Peyer's patch (tissue), 4 donors: ENCODE measurements at places on chromosomes 12 and 14.
A peak's percentile ranks its signal among the peaks of the same experiment; 100 is the strongest.

DNA sequence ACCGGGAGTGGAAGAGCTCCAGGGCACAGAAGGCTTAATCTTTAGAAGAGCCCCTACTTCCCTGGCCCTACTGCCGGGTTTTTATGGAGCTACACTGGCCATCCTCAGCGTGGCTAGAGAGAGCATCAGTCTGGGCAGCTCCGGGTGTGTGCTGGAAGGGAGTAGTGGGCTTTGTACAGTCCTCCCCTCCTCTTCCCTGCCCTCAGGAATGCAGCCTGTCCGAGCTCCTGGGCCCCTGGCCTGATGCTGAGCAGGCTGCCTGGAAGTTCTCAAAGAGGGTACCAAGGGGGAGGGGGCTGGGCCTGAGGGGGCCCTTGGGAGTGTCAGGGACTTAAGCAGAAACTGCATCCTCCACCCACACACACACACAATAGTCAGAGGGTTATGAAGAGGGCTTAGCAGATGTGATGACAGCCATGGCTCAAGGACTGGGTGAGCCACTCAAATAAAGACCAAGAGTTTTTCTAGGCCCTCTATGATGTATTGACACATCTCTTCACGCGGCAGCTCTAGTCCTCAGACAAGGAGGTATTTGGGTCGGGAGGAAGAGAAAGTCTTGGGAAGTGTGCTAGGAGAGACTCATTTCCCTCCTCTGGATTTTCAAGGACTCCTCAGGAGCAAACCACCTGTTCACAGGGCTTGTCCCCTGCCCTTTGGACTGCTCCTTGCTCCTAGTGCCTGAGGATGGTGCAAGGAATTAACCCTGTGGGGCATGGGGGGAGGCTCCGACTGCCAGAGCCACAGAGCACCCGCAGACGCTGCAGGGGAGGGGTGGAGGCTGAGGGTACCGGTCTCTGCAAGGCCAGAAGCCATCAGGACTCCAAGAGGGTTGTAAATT lies 16.5 kb upstream of the FIGNL2 start:
- no peak for DNase-seq

DNA sequence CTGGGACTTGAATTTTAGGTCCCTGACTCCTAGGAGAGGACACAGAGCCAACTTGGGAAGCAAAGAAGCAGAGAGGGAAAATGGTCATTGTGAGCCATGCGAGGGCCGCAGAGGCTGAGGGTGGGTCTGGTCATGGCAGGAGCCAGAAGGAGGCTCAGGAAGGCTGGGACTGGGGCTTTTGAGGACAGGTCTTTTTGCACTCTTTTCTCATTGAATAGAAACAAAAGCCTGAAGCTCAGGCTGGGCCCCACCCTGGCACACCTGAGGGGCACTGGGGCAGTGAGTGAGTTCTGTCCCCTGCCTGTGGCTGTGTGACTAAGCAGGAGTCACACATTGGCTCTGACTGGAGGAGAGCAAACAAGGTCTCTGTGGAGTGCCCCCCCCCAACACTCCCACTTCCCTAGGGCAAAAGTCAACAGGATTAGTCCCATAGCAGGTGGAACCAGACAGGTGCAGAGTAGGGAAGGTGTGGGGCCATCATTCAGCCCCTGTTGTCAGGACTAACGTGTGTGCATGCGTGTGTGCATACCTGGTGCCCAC lies 2.8 kb downstream of the KRT7 start:
- no peak for DNase-seq

DNA sequence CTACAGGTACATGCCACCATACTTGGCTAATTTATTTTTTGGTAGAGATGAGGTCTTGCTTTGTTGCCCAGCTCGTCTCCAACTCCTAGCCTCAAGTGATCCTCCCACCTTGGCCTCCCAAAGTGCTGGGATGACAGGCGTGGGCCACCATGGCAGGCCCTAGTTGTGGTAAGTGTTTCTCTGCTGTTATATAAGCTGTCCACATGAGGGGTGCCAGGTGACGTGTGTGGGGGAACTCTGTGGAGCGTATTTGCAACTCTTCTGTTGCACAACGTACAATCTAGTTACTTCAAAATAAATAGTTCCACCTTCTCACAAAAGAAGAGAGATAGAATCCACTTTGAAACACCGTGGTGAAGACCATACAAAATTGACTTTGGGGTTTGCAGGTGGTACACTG lies 125.1 kb downstream of the NCOR2 start:
- DNase-seq = no peak

- DNase-seq = peak; percentile 52
Measured at GRCh38 chr12:104604070-104604994, 147.6 kb downstream of the CHST11 start.

DNA sequence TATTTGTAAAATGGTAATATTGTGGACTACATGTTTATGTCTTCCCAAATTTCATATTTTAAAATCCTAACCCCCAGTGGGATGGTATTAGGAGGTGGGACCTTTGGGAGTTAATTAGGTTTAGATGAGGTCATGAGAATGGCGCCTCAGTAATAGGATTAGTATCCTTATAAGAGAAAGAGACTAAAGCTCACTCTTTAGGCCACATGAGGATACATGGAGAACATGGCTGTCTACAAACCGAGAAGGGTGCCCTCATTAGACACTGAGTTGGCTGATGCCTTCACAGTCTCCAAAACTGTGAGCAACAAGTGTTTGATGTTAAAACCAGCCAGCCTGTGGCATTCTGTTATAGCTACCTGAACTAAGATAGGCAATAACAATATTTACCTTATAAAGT lies 58.3 kb upstream of the OTOGL start:
- DNase-seq = no peak

- no peak for DNase-seq
Measured at GRCh38 chr12:64269161-64269560, 47.1 kb upstream of the KICS2 start.

DNA sequence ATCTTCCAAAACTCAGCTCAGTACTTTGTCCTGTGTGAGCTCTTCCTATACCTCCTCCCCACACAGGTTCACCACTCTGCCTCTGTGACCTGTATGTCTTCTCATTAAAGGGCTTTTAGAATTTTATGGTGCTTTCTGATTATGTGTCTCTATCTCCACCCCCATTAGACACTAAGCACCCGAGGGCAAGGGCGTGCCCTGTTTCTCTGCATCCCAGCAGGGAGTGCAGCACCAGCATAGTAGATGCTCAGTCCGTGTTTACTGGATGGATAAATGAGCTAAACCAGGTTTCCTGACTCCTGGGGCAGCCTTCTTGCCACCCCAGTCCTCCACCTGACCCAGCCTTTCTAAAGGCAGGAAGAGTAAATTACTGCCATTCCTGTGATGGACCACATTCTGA lies 333.8 kb downstream of the CACNA1C start:
- no peak for DNase-seq

DNA sequence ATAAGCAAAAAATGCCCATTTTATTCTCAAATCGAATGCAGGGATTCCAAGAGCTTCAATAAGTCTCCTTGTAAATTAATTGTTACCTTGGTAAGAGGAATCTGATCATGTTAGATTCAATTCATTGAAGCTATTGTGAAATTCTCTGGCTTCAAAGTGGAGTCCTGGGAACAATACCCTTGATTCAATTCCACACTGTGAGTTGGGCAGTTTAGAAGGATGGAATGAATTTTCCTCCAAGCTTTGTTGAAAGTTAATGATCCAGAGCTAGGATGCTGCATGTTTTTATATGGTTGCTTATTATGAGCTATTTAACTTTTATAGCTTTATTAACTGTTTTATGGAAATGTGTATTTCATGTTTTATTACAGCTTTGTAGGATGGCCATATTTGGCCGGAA lies 89.9 kb upstream of the IGF1 start:
- DNase-seq = no peak

GRCh38 chr14:106378191-106378590 lies 851.8 kb downstream of the TMEM121 start:
- peak; percentile 41 for DNase-seq

GRCh38 chr12:64672925-64673409 lies 62.7 kb downstream of the RASSF3 start:
- peak; percentile 52 for DNase-seq

- no peak for DNase-seq
Measured at GRCh38 chr12:1766110-1766509, 54.3 kb upstream of the LRTM2 start.
